ENCODE measurements at places on chromosomes 11 and 22.
A peak's percentile ranks its signal among the peaks of the same experiment; 100 is the strongest.

DNA sequence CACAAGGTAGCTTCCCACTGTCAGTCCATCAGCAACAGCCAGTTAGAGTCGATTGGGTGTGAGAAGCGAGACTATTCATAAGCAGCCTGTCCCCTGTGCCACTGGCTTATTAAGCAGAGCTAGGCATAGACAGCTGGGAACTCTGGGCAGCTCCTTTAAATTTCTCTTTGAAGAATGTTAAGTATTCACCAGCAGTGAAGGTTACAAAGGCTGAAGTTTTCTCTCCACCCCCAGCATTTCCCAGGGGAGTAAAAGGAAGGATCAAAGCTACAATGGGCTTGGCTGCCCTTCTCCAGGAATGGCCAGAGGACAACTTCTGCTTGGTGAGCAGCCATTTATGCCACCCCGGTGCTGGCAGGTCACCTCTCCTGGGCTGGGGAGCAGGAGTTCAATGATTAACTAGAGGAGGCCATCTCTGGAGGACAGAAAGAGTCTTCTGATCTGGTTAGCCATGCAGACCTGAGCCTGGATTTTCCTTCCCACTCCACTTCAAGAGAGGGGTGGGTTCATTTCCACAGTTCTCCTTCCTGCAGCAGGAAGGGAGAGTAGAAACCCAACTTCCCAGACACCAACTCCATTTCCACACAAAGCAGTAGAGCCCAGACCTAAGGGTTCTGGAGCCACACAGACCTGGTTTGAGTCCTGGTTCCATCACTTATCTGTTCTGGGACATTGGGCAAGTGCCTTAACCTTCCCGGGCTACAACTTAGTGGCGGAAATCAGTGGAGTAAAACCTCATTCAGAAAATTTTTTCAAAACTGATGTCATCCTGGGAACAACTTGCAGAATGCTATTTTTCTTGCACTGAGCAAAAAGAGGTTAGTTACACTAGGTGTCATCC, 22.6 kb downstream of the POU2AF3 start:
- no peak for DNase-seq

GRCh38 chr11:85740481-85741400, 54.7 kb upstream of the CCDC89 start:
- no peak for DNase-seq

DNA sequence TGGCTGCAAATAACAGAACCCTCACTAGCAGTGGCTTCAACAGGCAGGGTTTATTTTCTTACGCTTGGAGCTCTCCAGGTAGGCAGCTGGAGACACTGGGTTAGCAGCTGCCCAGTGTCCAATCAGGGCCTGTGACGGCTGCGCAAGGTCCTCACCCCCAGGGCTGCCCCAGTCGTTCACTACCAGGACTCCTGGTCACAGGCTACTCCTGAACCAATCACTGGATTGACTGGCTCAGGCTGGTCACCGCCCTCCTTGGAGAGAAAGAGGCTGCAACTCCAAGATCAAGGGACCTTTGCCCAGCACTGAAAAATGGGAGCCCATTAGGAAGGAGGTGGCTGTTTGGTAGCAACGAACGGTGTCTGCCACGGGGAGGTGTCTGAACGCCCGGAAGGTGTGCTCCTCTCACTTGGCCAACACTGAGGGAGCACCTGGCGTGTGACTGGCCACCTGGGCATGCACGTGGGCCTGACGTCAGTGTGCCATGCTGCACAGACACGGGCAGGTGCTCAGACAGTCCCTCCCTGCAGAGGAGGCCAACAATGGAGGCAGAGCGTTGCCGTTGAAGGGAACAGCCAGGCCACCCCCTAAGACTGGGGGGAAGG, 5.1 kb downstream of the ARSA start:
- no peak for DNase-seq

DNA sequence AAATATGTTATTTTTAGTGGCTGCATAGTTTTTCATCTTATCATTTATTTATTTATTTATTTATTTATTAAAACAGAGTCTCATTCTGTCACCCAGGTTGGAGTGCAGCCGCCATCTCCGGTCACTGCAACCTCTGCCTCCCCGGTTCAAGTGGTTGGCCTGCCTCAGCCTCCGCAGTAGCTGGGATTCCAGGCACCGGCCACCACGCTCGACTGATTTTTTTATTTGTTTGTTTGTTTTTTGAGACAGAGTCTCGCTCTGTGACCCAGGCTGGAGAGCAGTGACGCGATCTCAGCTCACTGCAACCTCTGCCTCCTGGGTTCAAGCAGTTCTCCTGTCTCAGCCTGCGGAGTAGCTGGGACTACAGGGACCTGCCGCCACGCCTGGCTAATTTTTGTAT, 262.9 kb upstream of the DDI1 start:
- no peak for DNase-seq

GRCh38 chr11:117428856-117429229, 101.2 kb downstream of the CEP164 start:
- DNase-seq = no peak

DNA sequence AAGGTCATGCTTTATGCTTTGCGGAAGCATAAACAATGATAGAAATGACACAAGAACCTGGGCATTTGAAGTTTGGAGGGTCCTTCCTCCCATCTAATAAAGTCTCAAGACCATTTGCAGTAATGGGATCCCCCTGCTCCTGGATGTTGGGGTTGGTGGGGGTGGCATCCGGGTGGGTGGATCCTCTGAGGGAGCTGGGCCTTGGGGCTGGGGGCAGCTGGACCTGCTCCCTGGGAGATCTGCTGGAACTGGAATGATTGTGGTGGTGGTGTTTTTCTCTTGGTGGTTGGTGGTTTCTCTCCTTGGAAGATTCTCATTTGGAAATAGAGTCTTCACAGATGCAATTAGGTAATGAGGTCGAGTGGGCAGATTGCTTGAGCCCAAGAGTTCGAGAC, 2.2 kb upstream of the NAP1L4 start:
- DNase-seq = no peak

DNA sequence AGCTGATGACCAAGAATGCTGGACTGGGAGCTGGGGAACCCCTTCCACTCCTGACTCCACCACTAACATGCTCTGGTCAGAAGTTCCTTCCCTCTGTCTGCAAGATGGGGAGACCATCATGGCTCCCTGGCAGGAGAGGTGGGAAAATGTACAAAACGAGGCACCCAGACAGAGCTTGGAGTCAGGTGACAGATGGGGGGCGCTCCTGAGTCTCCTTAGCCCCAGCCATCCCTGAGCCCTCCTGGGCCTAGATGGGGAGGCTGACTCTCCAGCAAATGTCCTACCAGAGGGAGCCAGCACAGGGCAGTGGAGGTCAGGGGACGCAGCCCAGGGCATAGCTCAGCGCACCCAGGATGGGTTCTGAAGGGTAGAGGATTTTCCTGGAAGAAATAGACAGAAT, 20.0 kb downstream of the KCNJ4 start:
- DNase-seq = no peak

DNA sequence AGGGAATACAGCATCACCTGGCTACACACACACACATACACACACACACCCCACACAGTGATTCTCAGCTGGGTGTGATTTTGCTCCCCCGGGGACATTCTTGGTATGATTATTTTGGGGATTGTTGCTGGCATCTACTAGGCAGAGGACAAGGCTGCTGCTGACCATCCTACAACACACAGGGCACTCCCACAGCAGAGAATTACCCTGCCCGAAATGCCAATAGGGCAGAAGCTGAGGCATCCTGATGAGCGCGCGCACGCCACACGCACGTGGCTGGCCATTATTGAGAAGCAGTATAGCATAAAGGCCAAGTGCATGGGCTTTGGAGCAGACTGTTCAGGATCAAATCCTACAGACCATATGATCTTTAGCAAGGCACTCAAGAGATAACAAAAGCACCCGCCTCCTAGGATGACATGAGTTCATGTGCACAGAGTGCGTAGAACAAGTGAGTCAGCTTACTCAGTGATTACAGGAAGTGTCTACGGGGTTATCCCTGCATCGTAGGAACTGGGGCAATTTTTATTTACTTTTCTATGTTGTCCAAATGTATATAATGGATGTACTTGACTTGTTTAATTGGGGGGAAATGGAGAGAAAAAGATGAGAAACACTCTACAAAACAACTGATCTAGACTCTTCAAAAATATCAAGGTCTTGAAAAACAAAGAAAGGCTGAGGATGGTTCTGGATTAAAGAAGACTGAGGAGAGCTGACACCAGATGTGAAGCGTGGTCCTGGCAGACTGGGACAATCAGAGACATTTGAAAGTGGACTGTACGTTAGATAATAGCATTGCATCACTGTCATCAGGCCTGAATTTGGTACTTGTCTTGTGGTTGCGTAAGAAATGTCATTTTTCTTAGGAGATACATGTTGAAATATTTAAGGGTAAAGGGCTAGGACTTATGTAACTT, 7.2 kb upstream of the EHD1 start:
- peak; percentile 98 for DNase-seq

DNA sequence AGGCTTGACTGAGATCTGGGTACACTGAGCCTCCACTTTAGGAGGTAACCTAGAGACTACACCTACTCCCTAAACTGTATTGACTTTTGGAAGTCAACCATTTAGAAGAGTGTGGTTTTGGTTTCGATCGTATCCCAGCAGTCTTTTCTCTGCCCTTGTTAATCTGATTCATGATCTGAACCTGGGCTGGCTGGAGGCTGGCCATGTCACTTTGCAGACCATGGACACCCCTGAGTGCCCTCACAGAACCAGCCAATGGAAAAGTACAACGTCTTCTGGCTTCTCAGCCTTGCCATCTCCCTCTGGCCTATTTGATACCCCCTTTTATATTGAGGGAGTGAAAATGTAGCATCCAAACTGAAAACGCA, 10.8 kb downstream of the EHF start:
- no peak for DNase-seq

DNA sequence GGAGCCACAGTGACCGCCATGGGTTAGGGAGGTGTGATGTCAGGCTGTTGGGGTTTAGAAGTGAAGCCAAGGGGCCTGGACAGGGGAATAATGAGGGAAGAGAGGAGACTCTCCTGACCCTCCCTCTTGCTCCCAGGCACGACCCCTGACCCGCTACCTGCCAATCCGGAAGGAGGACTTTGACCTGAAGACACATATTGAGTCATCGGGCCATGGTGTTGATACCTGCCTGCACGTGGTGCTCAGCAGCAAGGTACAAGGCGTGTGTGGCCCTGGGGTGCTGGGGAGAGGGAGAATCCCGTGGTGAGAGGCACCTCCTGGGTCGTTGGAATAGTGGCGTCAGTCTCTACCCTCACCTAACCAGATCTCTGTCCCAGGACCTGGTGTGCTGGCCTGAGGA, 29.5 kb downstream of the TREH start:
- no peak for DNase-seq

DNA sequence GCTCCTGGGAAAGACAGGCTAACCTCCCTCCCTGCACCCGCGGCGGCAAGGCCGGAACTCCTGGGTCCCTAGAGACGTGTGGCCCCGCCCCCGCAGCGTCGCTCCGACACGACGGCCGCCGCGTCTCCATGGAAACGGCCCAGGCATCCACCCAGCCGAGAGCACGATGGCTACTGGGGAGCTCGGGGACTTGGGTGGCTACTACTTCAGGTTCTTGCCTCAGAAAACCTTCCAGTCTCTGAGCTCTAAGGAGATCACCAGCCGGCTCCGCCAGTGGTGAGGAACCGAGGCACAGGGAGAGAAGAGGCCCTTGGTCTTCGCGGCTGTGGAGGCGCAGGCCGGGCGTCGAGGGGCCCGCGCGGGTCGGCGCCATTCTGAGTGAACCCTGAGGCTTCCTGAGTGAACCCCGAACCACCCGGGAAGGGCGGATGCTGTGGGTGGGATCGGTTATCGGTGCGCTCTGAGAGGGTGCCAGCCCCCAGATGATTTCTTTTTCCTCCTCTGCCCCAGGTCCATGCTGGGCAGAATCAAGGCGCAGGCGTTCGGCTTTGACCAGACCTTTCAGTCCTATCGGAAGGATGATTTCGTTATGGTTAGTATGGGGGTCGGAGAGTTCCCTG, at the start of gene CFAP300:
TSS of gene CFAP300 (plus strand) at position 133 of the 620 bp plus-strand sequence. CDS start at position 167, 34 bp downstream.
- no peak for DNase-seq

- no peak for DNase-seq
Observed at GRCh38 chr11:64998690-64999431, 2.1 kb upstream of the BATF2 start.

DNA sequence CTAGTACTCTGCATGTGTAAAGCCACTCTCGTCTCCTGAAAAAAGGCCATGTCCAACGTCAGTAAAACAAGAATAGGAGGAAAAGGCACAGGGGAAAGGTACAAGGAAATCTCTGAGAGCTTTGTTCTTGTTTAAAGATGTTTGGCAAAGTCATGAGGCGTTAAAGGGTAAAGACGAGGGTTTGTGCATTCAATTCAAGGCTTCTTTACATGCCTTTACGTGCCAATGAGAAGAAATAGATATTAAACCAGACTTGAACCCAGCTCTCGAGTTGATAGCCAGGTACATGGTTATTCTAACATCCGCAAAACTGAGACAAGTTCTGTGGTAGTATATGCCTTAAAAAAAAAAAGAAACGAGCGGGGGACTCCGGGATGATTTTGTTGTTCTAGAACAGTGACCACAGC, 704 bp upstream of the CFL1 start:
- DNase-seq = no peak

GRCh38 chr11:71064702-71065515, 187.5 kb downstream of the SHANK2 start:
- DNase-seq = no peak
